ENCODE measurements at places on chromosomes 6 and 20.
A peak's percentile ranks its signal among the peaks of the same experiment; 100 is the strongest.

GRCh38 chr6:25995507-25995906 lies 32.9 kb downstream of the TRIM38 start:
- DNase-seq, result no peak

- DNase-seq, result no peak
Observed at GRCh38 chr6:56938649-56939191, 16.2 kb upstream of the BEND6 start.

- no peak for DNase-seq
Observed at GRCh38 chr6:115668781-115669180, 391.9 kb downstream of the FRK start.

DNA sequence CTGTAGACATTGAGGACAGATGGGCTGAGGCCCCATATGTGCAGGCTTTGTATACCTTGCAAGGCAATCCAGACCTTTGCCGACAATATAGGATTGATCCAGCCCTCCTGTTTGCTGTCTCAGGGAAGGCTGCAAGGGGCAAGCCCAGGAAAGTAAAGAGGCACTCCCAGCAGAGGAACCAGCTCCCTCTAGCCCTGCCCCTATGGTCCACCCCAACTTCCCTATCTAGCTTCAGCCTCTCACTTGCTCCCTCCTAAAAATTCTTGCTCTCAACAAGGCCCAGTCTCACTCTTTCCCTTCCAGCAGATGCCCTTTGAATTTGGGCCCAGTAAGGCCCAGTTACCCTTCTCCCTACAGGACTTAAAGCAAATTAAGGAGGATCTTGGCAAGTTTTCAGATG lies 92.6 kb downstream of the JARID2 start:
- no peak for DNase-seq

DNA sequence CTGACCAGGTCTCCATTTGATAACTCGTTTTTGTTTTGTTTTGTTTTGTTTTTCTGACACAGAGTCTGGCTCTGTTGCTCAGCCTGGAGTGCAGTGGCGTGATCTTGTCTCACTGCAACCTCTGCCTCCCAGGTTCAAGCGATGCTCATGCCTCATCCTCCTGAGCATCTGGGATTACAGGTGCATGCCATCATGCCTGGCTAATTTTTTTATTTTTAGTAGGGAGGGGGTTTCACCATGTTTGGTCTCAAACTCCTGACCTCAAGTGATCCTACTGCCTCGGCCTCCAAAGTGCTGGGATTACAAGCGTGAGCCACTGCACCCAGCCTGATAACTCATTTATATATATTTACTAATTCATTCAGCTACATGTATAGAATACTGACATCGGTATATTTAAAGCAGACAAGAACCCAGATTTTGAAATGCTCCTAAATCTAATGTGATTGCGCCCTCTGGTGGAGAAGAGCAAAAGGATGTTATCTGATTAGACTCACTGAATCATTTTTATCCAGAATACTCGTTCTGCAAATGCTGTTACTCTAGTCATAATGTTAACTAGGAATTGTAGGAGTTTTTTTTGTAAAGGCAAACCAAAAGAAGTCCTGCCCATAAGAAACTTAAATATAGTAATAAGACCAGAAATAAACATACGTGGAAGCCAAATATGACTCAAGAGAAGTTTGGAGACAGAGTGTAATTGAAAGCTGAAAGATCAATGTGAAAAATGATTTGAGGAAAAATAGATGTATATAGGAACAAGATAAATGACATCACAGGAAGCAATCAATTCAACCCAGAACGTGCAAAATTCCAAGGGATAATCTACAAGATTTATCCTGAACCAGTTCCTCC lies 5.3 kb upstream of the COL12A1 start:
- DNase-seq, result peak; percentile 39

GRCh38 chr6:156111913-156112312 lies 656.3 kb upstream of the NOX3 start:
- DNase-seq, result no peak

DNA sequence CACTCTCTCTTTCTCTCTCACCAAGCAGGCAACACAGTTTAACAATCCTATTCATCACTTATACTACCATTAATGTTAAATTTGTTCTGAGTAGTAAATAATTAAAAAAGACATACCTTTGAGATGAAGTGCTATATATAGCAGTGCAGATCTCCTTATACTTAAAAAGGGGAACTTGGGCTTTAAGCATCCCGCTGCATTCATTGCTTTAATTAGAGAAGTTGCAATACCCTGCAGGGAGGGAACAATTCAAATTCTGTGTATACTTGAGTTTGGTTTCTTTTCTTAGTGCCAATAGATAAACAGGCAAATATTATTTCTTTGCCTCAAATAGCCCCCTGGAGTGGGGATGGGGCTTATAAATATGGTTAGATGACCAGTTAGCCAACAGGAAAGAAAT lies 10.8 kb upstream of the ZBTB24 start:
- DNase-seq, result no peak

DNA sequence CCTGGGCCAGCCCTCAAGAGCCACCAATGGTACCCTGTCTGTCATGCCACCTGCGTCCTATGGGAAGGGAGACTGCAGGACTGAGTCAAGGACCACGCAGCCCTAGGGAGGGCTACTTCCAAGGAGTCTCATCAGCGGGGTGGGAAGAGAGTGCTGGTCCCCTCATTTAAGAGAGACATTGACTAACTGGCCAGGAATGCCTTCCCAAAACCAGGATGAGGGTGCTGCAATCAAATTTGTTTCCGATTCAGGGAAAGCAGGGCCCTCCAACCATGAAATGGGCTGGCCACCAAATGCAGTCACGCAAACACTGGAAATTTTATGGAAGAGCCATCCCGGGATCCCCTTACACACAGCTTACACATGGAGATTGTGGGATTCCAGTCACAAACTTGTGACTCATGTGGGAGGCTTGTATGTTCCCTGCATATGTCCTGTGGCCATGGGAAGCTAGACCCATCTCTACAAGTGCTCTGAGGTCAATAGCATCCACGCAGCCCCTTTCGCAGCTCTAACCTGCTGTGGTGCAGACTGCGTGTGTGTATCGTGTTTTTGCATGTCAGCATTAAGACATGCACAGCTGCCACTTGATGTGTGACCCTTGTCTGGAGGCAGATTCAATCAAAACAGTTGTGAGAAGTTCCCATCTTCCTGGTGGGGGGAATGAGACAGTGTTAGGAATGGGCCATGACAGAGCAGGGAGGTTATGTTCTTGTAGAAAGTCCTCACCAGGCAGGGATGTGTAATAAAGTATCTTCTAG lies 53.0 kb upstream of the CST7 start:
- DNase-seq, result no peak

- DNase-seq, result no peak
Observed at GRCh38 chr6:44559486-44560270, 172.2 kb downstream of the CDC5L start.

DNA sequence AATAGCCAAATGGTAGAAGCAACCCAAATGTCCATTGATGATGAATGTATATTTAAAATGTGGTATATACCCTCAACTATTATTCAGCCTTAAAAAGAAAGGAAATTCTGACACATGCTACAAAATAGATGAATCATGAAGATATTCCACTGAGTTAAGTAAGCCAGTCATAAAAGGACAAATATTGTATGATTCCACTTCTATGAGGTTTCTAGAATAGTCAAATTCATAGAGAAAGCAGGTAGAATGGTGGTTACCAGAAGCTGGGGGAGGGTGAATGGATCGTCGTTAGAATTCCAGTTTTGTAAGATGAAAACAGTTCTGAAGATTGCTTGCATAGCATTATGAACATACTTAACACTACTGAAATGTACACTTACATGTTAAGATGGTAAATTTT lies 214.3 kb upstream of the MYLIP start:
- DNase-seq, result no peak

DNA sequence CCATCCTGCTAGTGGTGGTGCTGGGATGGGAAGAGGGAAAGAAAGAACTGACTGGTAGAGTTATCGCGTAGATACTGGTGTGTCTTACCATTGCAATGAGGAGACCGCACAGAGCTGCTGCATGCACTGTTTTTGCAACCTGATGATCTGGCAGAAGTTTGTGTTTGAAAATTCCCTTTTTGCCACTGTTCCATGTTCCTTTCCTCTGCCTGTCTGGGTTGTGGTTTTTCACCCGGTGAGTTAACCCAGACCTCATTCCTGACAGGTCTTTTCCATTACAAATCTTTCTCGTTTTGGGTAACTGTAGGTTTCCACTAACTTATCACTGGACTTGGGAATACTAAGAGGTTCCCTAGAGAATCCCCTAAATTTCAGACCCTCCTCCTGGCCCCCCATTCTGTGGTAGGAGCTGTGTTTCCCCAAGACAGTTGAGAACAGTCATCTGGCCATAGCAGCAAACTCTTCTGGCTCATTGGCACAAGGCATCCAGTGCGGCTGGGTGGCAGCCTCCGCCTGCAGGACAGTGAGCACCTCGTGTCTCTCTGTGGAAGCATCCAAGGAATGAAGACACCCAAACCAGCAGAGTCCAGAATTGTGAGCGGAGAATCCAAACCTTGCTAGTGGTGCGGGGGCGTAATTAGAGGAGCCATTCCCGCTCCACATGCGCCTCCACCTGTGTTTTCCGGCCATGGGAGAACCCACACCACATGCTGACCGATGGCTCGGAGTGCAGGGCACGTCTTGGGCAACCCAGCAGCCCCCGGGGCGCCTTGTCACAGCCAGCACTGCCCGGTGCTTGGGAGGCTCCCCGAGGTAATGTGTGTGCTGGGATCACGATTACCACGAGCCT lies 32.8 kb downstream of the ERMARD start:
- no peak for DNase-seq
